Cerebellar nuclear complex (tissue), 1 donor: ENCODE measurements at places on chromosomes 6 and 20.

DNA sequence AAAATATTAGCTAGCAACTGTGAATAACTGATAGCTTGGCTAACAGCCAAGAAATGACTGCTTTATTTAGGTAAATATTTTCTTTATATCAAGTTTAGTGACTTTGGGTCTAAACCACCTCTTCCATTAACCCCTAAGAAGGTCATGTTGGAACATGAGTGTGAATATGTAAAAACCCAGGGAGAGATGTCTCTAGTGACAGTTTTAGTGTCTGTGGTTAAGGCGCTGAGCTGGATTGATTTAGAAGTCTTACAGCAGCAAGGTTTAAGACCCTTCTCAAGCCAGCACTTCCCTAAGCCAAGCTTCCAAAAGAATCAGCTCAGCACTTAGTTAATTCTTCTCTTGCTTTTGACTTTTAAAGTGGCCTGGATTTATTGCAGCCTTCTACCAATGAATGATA, 11.4 kb upstream of the SIRT5 start:
- no peak for DNase-seq

- no peak for DNase-seq
Observed at GRCh38 chr20:12737900-12738299, 270.9 kb upstream of the SPTLC3 start.

DNA sequence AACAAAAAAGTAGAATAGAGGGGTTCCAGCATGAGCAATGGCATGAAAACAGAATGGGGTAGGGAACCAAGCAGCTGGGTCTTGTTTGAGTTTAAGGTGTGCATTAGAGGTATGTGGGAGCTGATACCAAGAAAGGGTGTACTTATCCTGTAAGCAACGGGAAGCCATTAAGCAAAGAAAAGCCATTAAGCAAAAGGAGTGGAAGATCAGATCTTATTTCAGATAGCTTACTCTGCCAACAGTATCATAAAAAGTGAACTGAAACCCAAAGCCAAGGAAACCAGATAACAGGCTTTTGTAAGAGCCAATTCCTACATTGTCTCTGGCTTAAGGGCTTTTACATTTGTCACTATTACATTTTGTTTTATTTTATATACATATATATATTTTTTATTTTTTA, 21.3 kb upstream of the BEND6 start:
- DNase-seq, result no peak

GRCh38 chr6:4380881-4381281, 245.5 kb upstream of the ECI2 start:
- no peak for DNase-seq

GRCh38 chr6:21722510-21722909, 129.0 kb downstream of the SOX4 start:
- DNase-seq, result no peak

GRCh38 chr6:31557443-31558317, 10.3 kb downstream of the NFKBIL1 start:
- no peak for DNase-seq

- no peak for DNase-seq
Observed at GRCh38 chr6:106729841-106730240, 100.5 kb downstream of the QRSL1 start.

DNA sequence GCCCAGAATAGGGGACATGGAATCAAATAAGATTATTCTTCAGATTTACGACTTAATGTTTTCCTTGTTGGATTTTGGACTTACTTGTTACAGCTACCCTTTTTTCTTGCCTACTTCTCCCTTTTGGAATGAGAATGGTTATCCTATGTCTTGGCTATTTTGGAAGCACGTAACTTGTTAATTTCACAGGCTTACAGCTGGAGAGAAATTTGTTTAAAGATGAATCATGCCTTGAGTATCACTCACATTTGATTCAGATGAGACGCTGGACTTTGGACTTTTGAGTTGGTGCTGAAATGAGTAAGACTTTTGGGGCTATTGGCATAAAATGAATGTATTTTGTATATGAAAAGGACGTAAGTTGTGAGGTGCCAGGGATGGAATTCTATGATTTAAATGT, 83.3 kb downstream of the SMPDL3A start:
- DNase-seq, result no peak

- no peak for DNase-seq
Observed at GRCh38 chr20:13772529-13772928, 12.2 kb downstream of the ESF1 start.

- DNase-seq, result no peak
Observed at GRCh38 chr20:57659517-57660180, 39.4 kb upstream of the ZBP1 start.

- DNase-seq, result no peak
Observed at GRCh38 chr20:20824924-20825584, 112.6 kb upstream of the RALGAPA2 start.

- DNase-seq, result no peak
Observed at GRCh38 chr6:91164105-91164504, 577.2 kb upstream of the MAP3K7 start.

GRCh38 chr6:90195094-90195829, 101.4 kb downstream of the BACH2 start:
- no peak for DNase-seq

DNA sequence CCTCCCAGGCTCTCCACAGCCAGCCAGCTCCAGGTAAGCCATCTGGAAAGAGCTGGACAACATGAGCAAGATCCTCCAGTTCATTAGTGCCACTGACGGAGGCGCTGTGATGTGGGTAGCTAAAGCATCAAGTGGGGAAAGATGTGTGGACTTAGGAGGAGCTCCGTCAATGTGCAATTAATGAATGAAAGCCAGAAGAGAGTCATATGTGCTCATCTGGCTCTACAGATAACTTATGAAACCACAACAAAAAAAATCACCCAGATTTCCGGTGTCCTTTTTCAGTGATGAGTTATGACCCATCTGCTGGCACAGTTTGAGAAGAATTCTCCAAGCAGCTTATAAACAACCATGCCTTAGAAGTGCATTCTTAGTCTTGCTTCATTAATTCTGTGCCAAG, 311.7 kb upstream of the PLCB4 start:
- no peak for DNase-seq

DNA sequence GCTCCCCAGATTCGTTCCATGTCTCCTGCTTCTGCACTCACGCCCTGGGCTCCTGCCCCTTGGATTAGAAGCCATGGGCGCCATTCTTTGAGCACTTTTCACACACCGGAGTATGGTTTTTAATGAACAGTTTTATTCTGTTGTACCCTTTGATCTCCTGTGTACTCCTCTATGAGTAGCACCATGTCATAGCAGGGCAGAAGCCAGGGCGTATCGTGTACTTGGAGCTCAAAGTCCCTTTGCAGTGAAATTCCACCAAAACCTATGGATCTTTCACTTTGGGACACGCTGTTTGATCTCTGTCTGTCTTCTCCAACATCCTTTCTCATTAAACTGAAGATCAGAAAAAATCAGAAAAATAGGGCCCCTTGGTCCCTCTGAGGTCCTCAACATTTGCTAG, 275.3 kb downstream of the NRN1 start:
- DNase-seq, result no peak

DNA sequence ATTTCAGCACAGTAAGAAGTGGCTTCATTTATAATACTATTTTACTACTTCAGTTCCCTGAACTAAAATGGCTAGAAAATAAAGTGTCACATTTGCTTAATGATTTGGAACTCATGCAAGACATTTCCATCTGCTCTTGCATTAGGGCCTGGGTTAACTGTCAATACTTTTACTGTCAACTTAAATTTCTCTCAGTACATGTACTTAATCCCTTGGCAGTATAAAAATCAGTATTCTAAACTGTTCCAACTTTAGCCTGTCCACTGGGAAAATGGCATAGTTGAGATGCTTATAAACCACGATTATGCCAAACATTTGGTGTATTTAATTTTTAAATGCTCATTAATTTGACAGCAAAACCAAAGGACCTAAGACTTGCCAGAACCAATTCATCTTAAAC, 154.5 kb downstream of the ASCC3 start:
- no peak for DNase-seq
